ENCODE measurements at places on chromosomes 7 and 10. TPM values are rescaled to one million over a fixed set of nuclear protein-coding genes. Genes with fewer than 3 reads are reported as not detected.
A peak's percentile ranks its signal among the peaks of the same experiment; 100 is the strongest.

OR2A1 gene
- total RNA-seq, result not detected

CALHM3 gene
- total RNA-seq, result not detected

WNT8B gene
- total RNA-seq, result not detected

GRCh38 chr7:139915864-139916716, 87.0 kb downstream of the TBXAS1 start:
- DNase-seq, result no peak

DNA sequence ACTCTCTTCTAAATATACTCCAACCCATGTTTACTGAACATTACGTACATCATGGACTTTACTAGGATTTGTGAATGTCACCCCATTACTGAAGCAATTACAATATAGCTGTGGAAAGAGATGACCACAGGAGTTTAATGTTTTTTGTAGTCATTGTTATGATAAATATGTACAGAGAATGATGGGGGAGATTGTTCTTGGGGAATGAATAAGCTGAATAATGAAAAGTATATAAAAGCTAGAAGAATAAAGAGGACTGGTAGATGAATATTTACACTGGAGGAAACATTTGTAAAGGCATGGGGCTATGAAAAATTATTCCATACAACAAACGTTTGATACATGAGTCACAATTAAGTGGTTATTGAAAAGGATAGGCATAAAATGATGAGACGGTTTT, 340.9 kb downstream of the SEMA3D start:
- DNase-seq, result no peak

- DNase-seq, result no peak
Observed at GRCh38 chr10:72720814-72721660, 29.1 kb downstream of the MCU start.

DNA sequence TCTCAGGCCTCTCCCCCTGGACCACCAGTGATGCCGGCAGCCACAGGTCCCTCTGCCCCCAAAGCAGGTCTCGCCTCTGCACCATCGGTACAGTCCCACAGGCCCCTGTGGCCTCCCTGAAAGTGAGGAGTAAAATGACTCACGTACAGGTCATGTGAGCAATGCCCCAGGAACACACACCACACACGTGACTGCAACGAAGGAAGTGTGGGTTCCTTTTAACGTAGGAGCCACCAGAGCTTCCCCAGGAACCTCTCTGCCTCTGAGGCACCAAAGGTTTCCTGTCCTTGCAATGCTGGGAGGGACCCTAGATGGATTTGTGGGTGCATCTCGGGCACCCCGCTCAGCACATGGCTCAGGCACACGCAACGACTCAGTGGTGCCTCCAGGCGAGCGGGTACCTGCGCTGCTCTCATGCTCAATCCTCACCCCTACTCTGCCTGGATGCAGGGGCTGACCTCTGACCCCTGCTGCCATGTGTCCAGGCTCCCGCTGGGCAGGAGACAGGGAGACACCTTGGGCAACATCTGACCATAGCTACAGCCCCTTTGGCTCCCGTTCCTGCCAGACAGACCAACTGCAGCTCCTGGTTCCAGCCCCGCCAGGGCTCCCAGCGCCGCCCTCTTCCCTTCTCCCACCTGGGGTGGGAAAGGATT, 120.7 kb downstream of the PRKAG2 start:
- no peak for DNase-seq

DNA sequence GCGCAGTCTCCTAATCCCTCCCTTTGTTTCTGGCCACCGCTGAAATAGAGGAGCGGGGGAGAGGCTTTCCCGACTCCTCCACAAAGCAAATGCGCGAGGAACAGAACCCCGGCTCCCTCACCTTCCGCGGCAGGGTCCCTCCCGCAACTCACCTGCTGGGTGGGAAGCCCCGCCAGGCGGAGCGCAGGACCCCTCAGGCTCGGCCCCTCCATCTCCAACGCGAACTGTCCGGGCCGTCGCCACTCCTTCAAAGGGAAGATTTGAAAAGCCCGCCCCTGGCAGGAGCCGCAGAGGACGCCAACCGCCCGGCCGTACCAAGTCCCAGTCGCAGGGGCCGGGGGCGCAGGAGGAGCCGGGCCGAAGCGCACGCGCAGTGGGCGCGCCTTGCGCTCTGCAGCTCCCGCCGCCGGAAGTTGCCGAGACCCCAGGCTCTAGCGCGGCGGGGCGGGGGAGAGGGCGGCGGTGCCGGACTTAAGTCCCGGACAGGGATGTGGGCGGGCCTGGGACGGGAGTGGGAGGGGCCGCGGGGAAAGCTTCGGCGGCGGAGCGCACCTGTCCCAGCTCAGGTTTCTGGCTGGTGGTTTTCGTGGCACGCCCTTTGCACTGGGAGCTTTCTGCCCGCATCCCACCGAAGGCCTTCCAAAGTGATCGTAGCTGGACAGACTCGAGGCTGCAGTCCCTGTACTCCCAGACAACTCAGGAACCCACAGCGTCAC, at the start of gene RTKN2:
RTKN2 (minus strand) TSS at position 446 of the 716 bp plus-strand sequence; CDS start at position 212, 234 bp downstream.
- DNase-seq, result peak; percentile 81

GRCh38 chr10:11918384-11918783, 95.2 kb downstream of the PROSER2 start:
- DNase-seq, result no peak

- DNase-seq, result no peak
Observed at GRCh38 chr7:27576360-27576944, 86.2 kb downstream of the HIBADH start.

All from Right ventricle myocardium inferior (tissue), 1 donor.